Stimulated activated CD8-positive, alpha-beta memory T cell treated with anti-CD3 and anti-CD28 coated beads, Interleukin-15, amount 100 ng/mL, for 1 hour (primary cell): ENCODE measurements at places on chromosomes 6 and 20.

- no peak for DNase-seq
Observed at GRCh38 chr6:9540534-9541126, 874.2 kb downstream of the TFAP2A start.

GRCh38 chr20:57432862-57433491, 41.8 kb downstream of the RBM38 start:
- DNase-seq: no peak

DNA sequence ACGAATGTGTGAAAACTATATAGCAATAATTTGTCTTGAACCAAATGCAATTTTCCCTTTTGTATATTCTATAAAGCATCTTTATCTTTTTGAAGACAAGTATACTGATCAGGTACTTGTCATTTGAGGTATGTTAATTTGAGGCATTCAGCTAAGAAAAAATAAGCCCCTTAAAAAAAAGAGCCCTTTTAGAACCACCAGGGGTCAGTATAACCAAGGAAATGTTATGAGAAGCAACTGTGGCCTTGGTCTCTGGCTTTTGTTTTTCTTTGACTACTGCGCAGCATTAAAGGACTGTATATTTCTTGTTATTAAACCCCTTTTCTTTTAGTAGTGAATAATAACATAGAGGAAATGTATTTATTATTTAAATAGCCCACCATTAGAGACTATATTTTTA, 43.1 kb downstream of the CD109 start:
- no peak for DNase-seq

GRCh38 chr20:4439461-4439860, 282.2 kb upstream of the PRND start:
- no peak for DNase-seq

GRCh38 chr6:89734526-89734925, 85.1 kb downstream of the MDN1 start:
- no peak for DNase-seq

DNA sequence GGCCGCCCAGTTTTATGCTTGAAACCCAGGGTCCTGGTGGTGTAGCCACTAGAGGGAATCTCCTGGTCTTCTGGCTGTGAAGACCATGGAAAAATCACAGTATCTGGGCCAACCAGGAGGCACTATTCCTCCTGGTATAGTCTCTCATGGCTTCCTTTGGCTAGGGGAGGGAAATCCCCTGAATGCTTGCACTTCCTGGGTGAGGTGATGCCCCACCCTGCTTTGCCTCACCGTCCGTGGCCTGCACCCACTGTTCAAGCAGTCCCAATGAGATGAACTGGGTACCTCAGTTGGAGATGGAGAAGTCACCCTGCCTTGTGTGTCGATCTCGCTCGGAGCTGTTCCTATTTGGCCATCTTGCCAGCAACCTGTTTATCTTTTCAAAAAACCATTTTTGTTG, 10.1 kb upstream of the ZNF337 start:
- no peak for DNase-seq

DNA sequence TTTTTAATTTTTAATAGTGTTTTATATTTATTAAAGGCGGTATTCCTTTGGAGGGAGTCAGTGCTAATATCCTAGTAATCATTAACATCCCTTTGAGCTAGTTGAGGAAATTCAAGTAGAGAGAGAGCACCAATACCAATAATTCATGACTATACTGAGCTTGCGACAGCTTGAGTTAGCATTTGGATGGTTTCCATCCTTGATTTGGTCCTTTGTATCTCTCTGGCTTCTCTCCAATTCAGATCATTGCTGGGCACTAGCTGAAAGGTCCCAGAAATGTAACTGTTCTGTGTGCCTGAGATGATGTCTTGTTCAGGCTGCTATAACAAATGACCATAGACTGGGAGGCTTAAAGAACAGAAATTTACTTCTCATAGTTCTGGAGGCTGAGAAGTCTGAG, 77.0 kb downstream of the RNF144B start:
- DNase-seq: no peak

- DNase-seq: no peak
Observed at GRCh38 chr6:100346828-100347227, 117.9 kb downstream of the SIM1 start.

- DNase-seq: no peak
Observed at GRCh38 chr20:54856202-54856601, 380.8 kb downstream of the DOK5 start.

- no peak for DNase-seq
Observed at GRCh38 chr6:33839399-33840047, 35.7 kb upstream of the MLN start.

- DNase-seq: no peak
Observed at GRCh38 chr6:134607411-134607810, 289.5 kb upstream of the SGK1 start.

DNA sequence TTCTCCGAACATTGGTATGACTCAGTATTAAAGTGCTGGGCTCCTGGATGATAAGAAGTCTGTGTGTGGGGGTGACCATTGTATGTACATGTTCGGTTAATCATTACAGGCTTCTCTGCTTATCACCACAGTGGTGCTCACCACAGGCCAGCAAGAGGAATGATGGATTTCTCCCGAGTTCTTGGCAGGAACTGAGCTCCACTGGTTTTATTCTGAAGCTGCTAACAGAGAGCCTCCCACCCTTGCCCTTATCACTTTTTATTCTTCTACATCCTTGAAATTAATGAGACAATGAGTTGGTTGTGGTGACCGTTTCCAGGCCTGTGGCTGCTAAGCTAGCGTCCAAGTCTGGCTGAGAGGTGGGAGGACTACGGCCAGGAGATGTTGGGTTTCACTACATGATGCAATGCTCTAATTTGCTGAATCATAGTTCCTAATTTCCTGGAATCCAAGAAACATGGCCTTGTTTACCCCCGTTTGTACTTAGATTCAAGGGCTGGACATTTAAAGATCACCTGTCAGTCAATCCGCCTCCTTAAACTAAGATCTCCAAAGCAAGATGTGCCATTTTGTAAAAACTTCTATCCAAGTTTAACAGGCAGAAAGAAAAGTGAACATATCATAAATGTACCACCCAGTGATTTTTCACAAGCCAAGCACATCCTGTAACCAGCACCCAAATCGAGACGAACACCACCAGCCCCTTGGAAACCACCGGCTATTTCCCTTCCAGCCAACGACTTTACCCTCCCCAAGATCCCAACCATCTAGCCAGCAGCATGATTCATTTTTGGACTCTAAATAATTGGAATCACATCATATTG, 172.5 kb downstream of the FOXA2 start:
- DNase-seq: no peak

DNA sequence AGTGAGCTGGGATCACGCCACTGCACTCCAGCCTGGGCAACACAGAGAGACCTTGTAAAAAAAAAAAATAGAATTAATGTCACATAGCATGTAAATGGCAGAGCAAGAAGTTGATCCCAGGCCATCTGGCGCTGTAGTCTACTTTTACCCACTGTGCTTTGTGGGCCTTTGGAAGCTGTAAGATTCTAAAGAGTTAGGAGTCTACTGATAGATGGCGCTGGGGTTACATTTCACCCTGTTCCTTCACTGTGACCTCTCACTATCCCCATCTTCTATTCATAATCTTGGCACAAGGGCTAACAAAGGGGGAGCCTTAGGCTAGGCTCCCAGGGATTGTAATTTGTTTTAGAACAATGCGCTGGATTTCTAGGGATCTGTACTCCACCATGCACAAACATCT, 24.4 kb downstream of the SIRPD start:
- no peak for DNase-seq

- DNase-seq: no peak
Observed at GRCh38 chr6:108574457-108575141, 13.9 kb downstream of the FOXO3 start.

- no peak for DNase-seq
Observed at GRCh38 chr6:112253841-112254816, at the start of gene LAMA4. Gene LAMA4 (minus strand): TSS chr6:112254567. CDS start chr6:112254150, 417 bp downstream.

- DNase-seq: no peak
Observed at GRCh38 chr6:39377539-39377950, 55.0 kb upstream of the KCNK16 start.

GRCh38 chr6:147821295-147821897, 312.9 kb downstream of the SAMD5 start:
- DNase-seq: no peak
